ENCODE measurements at places on chromosomes 3 and 15.
A peak's percentile ranks its signal among the peaks of the same experiment; 100 is the strongest.

GRCh38 chr3:61650719-61651410 is 89.5 kb downstream of the PTPRG start:
- no peak for DNase-seq

- no peak for DNase-seq
Observed at GRCh38 chr3:183046883-183047282, 52.4 kb downstream of the MCCC1 start.

- DNase-seq: no peak
Observed at GRCh38 chr3:159787178-159787574, 201.5 kb upstream of the IL12A start.

- no peak for DNase-seq
Observed at GRCh38 chr3:193367868-193368267, 10.7 kb downstream of the ATP13A5 start.

DNA sequence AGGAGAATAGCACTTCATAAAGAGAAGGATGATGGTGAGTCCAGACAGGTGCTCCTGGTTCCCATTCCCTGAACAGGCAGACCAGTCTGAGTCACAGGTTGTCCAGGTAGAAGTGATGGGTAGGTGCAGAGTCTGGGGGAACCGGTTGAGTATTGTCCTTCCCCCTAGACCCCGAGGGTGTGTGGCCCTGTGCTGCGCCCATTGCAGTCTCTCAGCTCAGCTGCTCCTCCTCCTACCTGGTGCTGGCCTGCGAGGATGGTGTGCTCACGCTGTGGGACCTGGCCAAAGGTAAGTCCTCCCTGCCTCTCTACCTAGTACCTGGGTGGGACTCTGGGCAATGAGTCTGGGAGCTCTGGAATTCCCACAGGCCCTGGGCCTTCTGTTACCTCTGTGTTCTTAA is 19.8 kb downstream of the MESP1 start:
- no peak for DNase-seq

GRCh38 chr15:76333720-76334437 is 2.7 kb upstream of the ISL2 start:
- peak; percentile 30 for DNase-seq

- no peak for DNase-seq
Observed at GRCh38 chr15:49622561-49622960, 1.7 kb downstream of the DTWD1 start.

- DNase-seq: no peak
Observed at GRCh38 chr3:161049683-161050248, 55.4 kb downstream of the B3GALNT1 start.

DNA sequence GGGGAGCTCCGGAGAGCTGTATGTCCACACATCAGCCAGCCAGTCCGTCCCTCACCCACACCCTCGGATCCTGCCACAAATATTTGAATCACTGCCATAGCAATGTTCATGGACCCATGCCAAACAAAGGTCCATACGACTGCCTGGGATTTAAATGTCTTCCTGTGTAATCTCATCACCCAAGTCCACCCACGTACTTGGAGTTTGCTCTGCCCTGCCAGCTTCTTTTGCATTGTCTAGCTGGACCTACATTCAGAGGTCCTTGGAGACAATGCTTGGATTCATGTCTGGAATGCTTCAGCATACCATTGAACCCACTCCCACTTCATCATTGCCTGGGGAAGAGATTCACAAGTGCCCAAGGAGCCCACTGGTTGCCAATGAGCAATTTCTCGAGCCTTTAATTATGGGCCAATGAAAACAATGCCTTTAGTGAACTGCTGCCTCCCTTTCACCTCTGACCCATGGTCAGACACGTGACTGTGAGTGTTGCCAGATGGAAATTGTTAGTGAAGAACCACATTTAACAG is 90.4 kb upstream of the PHLDB2 start:
- no peak for DNase-seq

DNA sequence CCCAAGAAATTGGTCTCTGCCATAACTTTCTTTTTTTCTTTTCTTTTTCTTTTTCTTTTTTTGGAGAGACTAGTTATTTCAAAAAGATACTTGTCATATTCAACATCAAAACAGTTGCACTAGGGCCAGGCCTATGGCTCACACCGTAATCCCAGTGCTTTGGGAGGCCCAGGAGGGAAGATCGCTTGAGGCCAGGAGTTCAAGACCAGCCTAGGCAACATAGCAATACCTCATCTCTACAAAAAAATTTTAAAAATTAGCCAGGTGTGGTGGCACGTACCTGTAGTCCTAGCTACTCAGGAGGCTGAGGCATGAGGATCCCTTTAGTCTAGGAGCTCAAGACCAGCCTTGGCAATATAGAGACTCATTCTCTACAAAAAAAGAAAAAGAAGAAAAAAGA is 49.0 kb upstream of the GNB5 start:
- DNase-seq: no peak

DNA sequence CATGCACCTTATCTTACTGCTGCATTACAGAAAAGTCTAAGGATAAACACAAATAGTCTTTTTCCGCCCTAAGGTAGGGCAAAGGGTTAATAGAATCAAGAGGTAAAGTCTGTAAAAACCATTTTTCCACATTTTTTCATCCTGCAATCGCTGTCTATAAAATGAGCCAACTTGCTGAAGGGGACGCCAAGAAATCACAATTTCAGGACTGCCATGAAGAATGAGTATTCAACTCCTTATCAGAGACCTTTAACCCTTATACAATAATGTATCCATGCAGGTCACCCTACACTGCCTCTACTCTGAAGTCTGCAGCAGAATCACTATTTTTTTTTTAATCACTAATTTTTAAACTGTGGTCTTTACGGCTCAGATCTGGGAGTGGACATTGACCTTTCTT is 1.1 kb upstream of the DNAJC13 start:
- DNase-seq: no peak

DNA sequence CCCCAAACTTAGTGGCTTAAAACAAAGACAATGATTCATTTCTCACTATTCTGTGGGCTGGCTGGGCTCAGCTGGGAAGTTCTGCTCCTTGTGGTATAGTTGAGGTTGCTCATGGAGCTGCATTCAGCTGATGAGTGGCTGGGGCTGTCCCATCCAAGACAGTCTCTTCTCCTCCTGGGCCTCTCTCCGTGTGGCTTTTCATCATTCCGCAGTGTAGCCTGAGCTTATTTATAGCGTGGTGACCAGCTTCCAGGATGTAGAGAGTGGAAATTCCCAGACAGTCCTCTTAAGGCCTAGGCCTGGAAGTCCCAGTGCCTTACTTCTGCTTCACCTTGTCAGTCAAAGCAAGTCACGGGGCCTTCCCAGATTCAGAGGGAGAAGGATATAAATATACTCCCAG is 136.7 kb upstream of the DAZL start:
- no peak for DNase-seq

GRCh38 chr3:14837878-14838258 is 19.1 kb downstream of the FGD5 start:
- no peak for DNase-seq

GRCh38 chr3:73383470-73384049 is 241.2 kb downstream of the PDZRN3 start:
- no peak for DNase-seq

DNA sequence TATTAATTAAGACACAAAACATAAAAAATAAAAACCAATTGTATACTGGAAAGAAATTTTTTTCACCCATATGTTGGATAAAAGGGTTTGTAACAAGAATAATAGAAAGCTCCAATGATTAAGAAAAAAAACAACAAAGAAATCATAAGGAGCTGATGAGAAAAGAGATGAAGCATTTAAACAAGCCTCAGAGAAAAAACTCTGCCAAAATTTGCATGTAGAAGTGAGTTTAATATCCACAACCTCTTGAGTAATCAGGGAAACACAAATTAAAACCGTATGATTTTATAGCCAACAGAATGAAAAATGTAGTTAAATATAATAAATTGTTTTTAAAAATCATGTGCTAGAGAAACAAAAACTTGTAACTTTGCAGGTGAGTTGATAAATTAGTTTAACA is 192.9 kb downstream of the BCHE start:
- DNase-seq: no peak

DNA sequence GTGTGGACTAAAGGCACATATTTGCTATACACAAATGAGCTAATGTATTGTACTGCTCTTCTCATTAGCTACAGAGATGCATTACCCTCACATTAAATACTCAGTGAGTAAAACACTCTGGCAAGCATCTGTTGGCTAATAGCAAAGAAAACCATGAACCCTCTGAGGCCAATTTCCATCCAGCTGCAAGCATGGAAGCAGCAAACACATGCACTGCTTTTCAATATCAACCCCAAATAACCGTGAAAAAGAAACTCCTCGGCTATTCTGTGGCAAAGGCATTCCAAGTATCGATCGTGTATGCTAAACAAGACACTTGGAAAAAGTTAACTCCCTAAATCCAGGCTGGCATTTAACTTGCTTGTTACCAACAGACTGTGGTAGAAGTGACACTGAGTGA is 67.0 kb downstream of the PEAK1 start:
- no peak for DNase-seq

GRCh38 chr15:31080591-31081014 is 20.9 kb downstream of the TRPM1 start:
- DNase-seq: peak; percentile 84

DNA sequence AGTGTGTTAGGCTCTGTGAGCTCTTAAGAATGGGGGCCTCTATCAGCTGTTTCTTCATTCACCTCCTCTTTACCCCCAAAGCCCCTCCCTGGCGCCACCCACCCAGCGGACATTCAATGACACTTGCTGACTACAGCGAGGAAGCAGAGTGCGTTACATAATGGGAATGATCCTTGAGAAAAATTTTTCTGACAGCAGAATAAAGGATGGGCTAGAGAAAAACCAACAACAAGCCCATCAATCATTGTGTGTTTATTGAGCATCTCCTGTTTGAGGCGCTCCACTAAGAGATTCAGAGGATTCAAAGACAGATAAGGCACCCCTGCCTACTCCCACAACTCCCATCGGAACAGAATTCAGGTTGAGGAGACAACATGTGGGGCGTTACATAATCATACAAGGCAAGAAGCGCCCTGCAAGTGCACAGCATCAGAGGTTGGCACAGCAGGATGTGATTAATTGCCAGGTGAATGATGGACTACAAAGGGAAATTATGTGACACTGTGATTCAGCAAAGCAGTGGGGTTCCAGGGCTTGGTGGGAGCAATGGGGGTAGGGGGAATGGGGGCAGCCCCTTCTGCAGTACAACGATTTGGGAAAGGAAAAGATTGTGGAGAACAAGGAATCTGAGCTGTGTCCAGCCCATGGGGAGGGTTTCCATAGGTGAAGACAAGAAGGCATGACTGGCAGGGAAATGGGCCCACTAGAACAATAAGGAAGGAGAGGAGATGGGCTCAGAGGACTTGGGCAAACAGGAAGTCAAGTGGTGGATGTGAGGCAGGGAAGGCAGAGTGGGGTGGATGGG is 141.3 kb upstream of the ATP2B2 start:
- DNase-seq: no peak

DNA sequence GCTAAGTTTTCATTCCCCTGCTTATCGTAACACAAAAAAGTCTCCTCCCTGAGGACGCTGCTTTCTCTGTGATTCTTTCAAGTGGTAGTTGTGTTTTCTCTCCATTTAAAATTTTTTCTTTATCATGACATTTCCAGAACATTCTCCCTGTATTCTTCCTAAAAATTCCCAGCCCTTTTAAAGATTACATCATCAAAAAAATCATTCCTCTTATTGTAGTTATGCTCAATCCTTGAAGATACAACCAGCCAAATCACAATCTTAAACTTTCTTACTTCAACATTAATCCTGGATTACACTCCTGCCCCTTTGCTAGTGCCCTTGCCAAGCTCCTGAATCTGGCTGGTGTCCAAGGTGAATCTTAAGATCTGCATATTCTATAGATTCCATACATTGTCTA is 163.7 kb upstream of the CBLB start:
- no peak for DNase-seq

DNA sequence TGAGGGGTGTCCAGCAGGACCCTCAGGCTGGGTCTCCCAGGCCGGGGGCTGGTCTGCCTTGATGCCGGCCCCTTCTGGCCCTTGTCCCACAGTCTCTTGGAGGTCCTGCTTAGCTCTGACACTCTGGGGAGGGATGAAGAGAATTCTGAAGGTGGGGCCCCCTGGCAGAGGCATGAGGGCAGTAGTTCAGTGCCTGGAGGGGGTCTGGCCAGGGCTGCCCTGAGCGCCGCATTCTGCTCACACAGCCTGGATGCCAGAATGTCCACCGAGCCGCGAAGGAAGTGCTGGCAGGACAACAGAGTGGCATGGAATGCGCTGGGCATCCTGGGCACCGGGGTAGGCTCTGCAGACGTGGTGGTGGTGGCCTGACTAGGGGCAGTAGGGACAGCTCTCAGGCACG is 55.5 kb downstream of the SMAD6 start:
- no peak for DNase-seq

DNA sequence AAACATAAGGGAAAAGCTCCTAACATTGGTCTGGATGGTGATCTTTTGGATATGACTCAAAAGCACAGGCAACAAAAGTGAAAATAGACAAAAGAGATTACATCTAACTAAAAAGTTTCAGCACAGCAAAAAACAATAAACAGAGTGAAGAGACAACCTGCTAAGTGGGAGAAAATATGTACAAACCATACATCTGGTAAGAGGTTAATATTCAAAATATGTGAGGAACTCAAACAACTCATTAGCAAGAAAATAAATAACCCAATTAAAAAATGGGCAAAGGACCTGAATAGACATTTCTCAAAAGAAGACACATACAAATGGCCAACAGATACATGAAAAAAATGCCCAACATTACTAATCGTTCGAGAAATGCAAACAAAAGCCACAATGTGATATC is 19.0 kb upstream of the NR1I2 start:
- no peak for DNase-seq

Data from nephron progenitor cell (in vitro differentiated cells).